ENCODE measurements at places on chromosomes 12 and 14. TPM values are rescaled to one million over a fixed set of nuclear protein-coding genes. Genes with fewer than 3 reads are reported as not detected.

DNA sequence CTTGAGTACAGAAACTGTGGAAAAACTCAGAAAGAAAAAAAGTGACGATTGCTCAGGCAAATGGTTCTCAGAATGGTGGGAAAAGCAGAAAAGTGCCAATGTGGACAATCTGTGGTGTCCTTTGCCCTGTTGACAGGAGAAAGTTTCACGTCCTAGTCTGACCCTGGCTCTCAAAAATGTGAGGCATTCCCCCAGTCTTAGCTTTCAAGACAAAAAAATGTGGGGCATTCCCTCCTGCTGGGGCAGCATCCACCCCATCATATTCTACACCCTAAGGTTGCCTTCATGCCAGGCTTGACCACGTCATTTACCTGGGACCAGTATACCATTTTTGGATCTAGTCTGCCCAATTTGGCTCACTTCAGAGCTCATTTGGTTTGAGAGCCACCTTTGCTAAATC lies 20.7 kb upstream of the ANAPC7 start:
- no peak for DNase-seq

- peak; percentile 26 for DNase-seq
Measured at GRCh38 chr12:115338566-115339294, 654.8 kb upstream of the TBX3 start.

DNA sequence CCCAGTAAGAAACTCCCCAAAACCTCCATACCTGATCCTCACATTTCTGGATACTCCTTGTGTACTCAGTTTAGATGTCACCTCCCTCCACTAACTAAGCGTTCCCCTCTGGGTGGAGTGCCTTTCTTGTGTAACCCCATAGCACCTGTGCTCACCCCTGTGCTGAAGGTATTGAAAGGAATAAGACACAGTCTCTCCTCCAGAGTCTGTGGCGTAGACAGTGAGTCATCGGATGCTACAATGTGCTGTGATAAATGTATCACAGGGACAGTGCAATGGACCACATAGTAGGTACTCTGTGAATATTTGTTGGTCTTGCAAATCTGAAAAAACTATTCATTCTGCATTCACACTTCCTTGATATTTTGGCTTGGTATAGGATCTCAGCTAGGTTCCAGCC lies 30.8 kb downstream of the TSPAN9 start:
- DNase-seq: no peak

GRCh38 chr12:43648636-43649035 lies 96.6 kb upstream of the ADAMTS20 start:
- no peak for DNase-seq

- peak; percentile 1 for DNase-seq
Measured at GRCh38 chr14:65461730-65462129, 49.2 kb downstream of the FUT8 start.

DNA sequence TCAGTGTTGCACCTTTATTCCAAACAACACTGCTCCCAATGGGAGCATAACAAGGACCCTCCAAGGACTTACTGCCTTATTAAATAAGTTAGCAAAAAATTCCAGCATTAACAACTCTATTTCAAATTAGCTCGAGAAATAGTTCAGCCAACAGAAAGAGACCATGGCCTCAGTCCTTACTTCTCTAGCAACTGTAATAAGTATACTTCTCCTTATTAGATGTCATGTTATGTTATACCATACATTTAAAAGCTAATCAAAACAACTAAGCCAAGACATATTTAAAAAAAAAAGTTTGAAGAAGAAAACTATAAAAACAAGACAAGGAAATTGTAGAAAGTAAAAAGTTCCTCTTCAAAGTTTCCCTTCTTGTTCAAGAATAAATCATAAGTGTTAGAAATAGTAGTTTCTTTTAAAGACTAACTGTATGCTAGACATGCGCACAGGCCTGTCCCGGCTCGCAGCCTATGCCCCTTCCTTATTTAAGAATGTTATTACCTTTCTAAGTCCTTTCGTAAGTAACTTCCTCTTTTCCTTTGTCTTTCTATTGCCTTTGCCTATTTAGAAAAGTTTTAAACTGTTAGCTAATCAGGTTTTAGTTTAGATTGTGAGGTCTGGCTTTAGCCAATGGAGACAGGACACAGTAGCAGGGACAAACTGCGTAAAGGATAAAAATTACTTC lies 68.6 kb downstream of the RESF1 start:
- DNase-seq: peak; percentile 5

DNA sequence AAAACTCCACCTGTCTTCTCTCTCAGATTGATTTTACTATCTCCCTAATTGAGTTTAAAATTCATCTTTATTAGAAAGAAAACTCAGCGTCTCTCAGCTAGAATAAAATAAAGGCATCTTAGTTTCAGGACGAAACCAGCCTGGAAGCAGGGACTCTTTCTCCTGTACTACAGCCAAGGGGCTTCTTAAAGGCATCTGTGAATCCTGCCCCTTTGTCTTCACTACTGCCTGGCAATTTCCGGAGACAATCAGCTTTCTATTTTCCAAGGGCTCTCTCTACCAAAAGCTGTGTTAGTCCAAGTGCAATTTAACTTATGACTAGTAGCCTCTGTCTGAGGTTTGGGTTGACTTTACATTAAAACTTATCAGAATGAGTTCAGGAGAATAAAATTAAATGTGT lies 623.3 kb upstream of the FOXG1 start:
- DNase-seq: no peak

DNA sequence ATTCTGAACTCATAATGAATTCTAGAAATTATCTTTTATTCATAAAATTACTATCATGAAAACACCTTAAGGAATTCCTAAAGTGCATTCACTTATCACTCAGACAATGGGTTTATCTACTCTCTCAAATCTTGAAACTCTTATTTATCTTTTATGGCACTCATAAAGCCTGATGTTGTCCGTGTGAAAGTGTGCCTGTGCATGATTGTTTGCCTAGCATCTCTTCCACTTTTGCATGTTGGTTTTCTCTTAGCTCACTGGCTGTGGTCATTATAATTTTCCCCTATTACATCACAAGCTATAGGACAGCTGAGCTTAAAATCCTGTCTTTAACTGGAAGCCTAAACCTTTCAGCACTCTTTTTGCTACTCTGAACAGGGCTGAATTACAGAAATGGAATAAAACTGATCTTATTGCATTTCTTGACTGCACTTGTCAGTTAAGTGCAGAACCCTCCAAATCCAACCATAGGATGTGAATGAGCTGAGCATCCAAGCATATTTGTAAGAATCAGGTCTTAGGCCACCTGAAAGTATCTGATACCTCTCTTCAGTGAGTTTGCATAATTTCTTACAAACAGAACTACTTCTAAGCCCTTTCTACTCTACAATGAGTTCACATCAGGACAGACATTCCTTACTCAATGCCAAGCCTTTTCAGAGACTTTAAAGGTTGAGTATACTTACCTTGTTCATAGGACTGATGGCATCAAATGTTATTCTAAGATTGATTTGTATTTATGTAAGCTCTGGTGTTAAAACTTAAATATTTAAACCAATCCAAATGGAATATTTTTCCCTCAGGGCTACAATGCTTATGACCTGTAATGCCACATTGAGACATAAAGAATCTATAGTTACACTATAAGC lies 221.2 kb upstream of the KITLG start:
- DNase-seq: no peak

GRCh38 chr12:113980537-113981337 lies 14.6 kb upstream of the RBM19 start:
- peak; percentile 49 for DNase-seq

GRCh38 chr14:68199554-68200151 lies 380.1 kb downstream of the RAD51B start:
- DNase-seq: peak; percentile 17

DNA sequence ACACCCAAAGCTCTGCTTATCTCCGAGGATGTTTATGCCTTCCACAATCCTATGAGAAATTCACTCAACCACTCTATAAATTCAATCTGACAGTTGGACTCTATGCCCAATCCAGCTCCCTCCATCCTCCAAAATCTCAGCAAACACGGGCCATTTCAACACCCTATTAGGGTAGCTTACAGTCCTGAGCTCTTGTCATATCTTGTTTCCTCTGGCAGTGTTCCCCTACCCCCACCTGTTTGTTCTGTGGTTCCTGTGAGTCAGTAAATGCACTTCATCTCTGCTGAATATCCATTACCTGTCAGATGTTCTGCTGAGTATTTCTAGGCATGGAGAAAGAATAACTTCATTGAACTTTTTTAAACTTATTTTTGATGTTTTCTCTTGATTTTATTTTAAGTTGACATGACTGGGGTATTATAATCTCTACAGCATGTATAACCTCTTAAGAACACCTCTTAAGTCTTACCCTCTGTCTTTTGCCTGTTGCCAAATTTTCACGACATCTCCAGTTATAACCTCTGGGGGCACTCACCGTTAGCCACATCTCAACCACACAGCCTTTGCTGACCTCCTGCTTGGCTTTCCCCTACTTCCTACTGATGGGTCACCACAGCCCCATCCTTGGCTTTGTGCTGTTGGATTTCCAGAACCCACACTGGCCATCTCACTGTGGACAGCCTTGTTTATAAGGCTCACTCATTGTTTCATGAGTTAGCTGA lies 317.0 kb upstream of the TMPO start:
- peak; percentile 63 for DNase-seq

DNA sequence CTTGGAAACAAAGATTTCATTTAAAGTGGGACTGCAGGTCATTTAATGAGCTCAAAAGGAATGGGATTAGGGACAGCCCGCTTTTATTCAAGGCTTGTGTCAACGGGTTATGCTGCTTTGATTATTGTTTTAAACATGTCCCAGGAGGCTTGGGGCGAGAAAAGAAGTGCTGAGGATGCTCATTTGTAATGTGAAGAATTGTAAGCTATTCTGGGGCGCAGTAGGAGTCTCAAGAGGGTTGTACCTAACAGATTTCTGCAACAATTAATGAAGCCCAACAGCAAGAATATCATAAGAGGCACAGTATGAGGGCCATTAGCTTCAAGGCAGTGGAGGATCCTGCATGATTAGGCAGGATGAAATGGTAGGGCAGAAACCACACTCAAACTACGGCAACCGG lies 122.5 kb downstream of the KTN1 start:
- DNase-seq: no peak

GRCh38 chr12:14525964-14526363 lies 41.7 kb downstream of the PLBD1 start:
- no peak for DNase-seq

GRCh38 chr14:46048127-46048526 lies 603.5 kb downstream of the RPL10L start:
- DNase-seq: peak; percentile 37

GRCh38 chr14:72567226-72567625 lies 326.7 kb downstream of the DPF3 start:
- DNase-seq: no peak

DNA sequence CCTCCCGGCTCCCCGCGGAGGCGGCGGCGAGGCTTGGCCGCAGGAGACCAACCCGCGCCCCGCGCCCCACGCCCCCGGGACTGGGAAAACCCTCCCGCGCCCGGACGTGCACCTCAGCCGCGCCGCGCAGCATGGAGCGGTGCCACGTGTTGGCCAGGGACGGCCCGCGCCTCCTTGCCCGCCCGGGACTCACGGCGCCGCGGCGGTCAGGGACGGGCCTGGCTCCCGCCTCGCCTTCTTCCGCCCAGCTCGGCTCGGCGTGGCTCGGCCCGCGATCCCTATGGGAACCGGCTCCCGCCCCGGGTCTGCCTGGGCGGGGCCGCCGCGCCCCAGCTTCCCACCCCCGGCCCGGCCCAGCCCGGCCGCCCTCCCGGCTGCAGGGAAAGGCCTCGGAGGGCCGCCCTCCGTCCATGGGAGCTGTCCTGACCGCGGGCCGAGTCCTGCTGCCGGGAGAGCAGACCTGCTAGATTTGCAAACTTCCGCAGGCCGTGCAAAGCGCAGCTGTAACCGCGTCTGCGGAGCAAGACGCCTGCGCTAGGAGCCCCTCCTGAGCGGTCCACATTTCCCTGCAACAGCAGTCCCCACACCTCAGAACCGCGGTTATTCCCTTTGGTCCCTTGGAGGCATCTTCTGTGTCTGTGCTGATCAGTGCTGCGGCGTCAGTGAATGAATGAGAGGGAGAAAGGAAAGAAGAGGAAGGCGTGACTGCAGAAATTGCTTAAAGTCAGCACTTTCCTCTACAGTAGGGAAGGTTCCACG lies at the start of gene CDKL1:
CDKL1 (minus strand) TSS at position 251 of the 759 bp plus-strand sequence. CDS start 1,013 bp downstream, outside the sequence.
- peak; percentile 40 for DNase-seq

GRCh38 chr12:597926-598568 lies 65.2 kb downstream of the NINJ2 start:
- peak; percentile 94 for DNase-seq

Gene POTEG
- not detected for total RNA-seq

Gene IL26
- total RNA-seq: not detected

Gene MUCL1
- total RNA-seq: not detected

Gene P2RX2
- total RNA-seq: not detected

Gene BEST3
- total RNA-seq: not detected

Gene KLRK1
- total RNA-seq: not detected

Gene DPPA3
- total RNA-seq: not detected
